ENCODE measurements at places on chromosomes 5 and 9.

GRCh38 chr9:3992924-3993323 is 306.9 kb downstream of the GLIS3 start:
- DNase-seq = no peak
- H3K4me3 ChIP-seq = no peak overlapping the region
- peaks cover 13% of the 10 kb centered on the region for H3K36me3 ChIP-seq

- H3K4me1 ChIP-seq = peaks cover 15% of the 10 kb centered on the region
- no peaks in the 10 kb centered on the region for H3K27me3 ChIP-seq
- DNase-seq = no peak
- H3K36me3 ChIP-seq = no peaks in the 10 kb centered on the region
Observed at GRCh38 chr9:87793292-87793691, 67.4 kb downstream of the CTSL start.

GRCh38 chr5:148811756-148812155 is 14.7 kb upstream of the ADRB2 start:
- no peak overlapping the region for H3K27ac ChIP-seq
- no peaks in the 10 kb centered on the region for H3K27me3 ChIP-seq
- H3K36me3 ChIP-seq = no peaks in the 10 kb centered on the region
- no peak overlapping the region for H3K4me3 ChIP-seq
- peaks cover 51% of the 10 kb centered on the region for H3K4me1 ChIP-seq

- H3K4me1 ChIP-seq = peaks cover 37% of the 10 kb centered on the region
- peak overlapping the region; percentile 87 for H3K27ac ChIP-seq
- peaks cover 3% of the 10 kb centered on the region for H3K36me3 ChIP-seq
Observed at GRCh38 chr5:53479590-53480415, 626 bp upstream of the FST start.

- no peak for DNase-seq
- H3K4me3 ChIP-seq = no peak overlapping the region
- H3K4me1 ChIP-seq = peaks cover 14% of the 10 kb centered on the region
- no peaks in the 10 kb centered on the region for H3K36me3 ChIP-seq
Observed at GRCh38 chr5:3329427-3329826, 266.2 kb upstream of the IRX1 start.

All from mesothelial cell of epicardium (in vitro differentiated cells).